ENCODE measurements at places on chromosomes 11 and 22.
A peak's percentile ranks its signal among the peaks of the same experiment; 100 is the strongest.

DNA sequence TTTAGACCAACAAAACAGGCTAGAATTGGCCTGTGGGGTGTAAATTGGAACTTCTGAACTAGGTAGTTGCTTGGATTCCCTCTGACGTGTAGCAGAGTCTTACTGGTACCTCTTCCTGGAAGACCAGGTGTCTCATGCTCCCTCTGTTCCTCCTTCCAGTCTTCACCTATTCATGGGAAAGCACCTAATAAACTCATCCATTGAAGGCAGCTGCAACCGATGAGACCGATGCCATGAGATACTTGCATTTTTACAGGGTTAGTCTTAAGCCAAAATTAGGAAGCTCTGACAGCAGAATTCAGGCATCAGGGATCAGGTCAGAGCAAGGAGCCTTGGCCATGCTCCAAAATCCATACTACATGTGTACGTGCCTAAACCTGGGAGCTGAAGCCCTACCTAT, 13.2 kb upstream of the HEPHL1 start:
- no peak for DNase-seq

- no peak for DNase-seq
Observed at GRCh38 chr22:47419239-47419638, 656.8 kb downstream of the TBC1D22A start.

DNA sequence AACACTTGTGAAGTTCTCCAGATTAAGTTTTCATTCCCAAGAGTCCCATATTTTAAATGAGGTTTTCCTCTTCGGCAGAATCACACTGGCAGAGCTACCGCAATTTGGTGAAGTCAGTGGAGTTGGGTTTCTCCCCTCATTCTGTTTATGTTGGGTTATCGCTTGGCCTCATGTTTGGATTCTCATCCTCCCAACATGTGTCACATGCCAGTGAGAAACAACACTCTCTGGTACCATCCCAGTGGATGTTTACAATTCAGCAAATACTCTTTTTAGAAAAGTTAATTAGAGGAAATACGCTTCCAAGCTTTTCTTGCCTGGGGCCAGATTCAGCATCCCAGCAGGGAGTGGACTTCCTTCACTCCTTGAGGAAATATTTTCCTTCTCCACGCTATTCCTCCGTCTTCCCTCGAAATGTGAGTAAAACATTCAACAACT, 2.1 kb downstream of the PAMR1 start:
- DNase-seq = no peak

- DNase-seq = no peak
Observed at GRCh38 chr11:120055646-120056045, 82.3 kb downstream of the TRIM29 start.

- DNase-seq = no peak
Observed at GRCh38 chr11:15361316-15361715, 246.6 kb downstream of the INSC start.

GRCh38 chr11:35615921-35616900, 2.0 kb upstream of the FJX1 start:
- peak; percentile 42 for DNase-seq

GRCh38 chr11:109405671-109406070, 16.3 kb upstream of the C11orf87 start:
- DNase-seq = no peak

- peak; percentile 65 for DNase-seq
Observed at GRCh38 chr11:43868852-43869567, 11.6 kb upstream of the ALKBH3 start.

GRCh38 chr11:116694815-116695590, 77.8 kb downstream of the BUD13 start:
- DNase-seq = no peak

DNA sequence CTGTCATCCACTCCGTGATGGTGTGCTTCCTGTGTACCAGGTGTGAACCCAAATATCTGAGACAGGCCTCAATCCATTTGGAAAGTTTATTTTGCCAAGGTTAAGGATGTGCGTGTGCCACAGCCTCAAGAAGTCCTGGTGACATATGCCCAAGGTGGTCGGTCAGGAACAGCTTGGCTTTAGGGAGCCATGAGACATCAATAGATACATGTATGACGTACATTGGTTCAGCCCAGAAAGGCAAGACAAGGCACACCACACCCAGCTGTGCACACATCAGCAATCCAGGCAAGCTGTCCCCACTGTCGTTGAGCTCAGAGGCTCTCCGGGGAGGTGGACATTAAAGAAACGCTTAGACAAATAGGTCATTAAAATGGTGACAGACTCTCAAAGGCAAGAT, 56.8 kb upstream of the SHANK2 start:
- DNase-seq = no peak

GRCh38 chr11:76215941-76216340, 9.6 kb upstream of the WNT11 start:
- DNase-seq = peak; percentile 78

GRCh38 chr11:109851780-109852390, 241.3 kb upstream of the ZC3H12C start:
- no peak for DNase-seq

GRCh38 chr11:91913407-91913806, 311.2 kb upstream of the FAT3 start:
- DNase-seq = no peak

- DNase-seq = no peak
Observed at GRCh38 chr11:20090654-20091374, 69.5 kb downstream of the DBX1 start.

- no peak for DNase-seq
Observed at GRCh38 chr11:117814766-117815261, 9.7 kb downstream of the FXYD2 start.

GRCh38 chr22:25403811-25404471, 160.5 kb upstream of the GRK3 start:
- no peak for DNase-seq

DNA sequence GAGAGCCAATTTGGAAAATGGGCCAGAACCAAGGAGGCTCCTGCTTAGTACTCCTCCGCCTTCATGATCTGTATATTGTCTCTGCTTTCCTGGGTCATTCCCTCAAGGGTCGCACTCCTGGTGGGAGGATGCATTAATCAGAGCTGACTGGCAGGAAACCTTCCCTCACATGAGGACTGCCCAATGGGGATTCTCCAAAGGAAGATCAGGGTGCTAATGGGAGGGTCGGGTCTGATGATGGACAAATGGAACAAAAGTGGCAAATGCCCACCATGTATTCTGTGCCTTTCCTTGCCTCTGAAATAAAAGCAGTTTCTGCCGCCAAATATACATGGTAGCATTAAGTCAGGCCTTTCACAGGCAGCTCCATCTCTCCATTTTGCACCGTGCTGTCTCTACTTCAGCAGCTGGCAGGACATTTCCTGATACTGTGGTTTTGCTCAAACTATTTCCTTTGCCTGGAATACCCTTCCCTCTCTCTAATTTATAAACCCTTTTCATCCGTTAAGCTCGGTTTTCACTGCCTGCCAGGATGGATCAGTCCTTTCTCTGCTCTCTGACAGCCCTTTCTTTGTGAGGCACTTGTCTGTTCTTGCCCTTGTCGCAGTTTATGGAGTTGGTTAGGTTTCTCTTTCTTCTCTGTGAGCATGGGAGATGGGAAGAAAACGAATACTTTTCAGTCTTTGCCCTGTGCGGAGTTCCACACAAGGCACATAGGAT, 13.5 kb downstream of the SREBF2 start:
- no peak for DNase-seq

DNA sequence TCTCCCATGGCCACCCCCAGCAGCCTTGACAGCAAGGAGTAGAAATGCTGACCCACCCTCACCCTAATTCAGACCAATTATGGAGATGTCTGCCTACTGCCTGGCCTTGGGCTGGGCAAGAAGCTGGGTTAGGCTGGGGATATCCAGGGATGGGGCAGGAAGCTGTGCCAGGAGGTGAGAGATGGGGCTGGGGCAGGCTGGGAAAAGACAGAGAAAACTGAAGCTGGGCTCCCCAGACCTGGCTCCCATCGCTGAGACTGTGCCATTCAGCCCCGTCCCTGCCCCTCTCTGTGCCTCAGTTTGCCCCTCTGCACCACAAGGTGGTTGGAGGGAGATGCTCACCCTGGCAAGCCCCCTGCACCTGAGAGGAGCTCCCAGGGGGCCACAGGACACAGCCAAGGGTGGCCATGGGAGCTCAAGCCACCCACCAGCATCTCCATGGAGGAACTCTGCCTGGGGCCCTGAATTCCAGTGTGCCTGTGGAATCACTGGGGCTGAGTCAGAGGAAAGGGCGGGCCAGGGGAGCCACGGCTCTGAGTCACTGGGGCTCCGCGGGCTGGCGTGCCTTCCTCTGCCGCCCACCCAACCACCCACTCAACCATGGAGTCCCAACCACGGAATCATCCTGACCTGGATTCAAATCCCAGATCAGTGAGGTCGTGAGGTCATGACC, 6.0 kb upstream of the CARD10 start:
- DNase-seq = peak; percentile 77

- DNase-seq = no peak
Observed at GRCh38 chr22:32232191-32232830, 22.8 kb downstream of the SLC5A4 start.

Data from H54 (cell line).